AG04449 (cell line): ENCODE measurements at places on chromosomes 3 and 15.

- no peak for DNase-seq
Observed at GRCh38 chr15:88995449-88995848, 82.3 kb upstream of the MFGE8 start.

- DNase-seq, result no peak
Observed at GRCh38 chr3:23175341-23176083, 27.6 kb upstream of the UBE2E2 start.

DNA sequence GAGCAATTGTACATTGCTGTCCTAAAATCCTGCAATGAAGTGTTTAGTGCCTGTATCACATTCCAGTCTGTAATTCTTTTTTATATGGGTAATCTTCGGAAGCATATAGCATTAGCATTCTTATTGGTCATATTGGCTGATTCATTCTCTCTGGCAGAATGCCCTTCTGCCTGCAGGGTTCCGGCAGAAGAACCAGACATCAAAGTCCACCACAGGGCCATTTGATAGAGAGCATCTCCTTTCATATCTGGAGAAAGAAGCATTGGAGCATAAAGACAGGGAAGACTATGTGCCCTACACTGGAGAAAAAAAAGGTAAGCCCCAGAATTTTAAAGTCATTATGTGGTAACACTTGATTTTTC, 39.6 kb downstream of the TMOD3 start:
- DNase-seq, result peak; percentile 63

DNA sequence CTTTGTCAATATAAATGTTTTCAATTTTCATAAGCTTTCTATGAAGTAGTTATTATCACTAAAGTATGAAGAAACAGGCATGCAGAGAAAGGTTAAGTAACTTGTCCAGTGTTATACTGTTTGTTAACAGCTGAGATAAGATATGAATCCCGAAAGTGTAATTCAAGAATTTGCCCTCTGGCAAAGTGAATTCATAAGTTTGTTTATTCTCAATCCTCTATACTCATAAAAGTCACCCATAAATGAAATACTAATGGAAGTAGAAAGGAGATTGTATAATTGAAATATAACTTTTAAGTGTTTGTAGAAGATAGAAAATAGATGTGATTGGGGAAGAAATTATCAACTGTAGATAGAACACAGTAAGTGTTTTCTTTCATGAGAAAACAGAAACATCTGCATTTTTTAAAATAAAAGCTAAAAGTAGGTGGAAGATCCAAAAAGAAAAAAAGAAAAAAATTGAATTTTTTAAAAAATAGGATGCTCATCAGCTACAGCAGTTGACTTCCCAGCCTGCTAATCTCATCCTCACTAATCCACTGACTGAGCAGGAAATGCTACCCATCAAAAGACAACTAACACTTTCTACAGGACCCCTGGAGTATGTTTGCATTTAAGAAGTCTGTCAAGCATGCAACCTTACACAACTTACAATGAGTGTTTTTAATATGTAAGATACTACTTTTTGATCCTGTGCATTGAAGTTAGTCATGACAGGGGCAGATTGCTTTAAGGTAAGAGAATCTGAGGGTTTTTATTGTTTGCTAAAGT, 878.1 kb downstream of the SI start:
- DNase-seq, result no peak

DNA sequence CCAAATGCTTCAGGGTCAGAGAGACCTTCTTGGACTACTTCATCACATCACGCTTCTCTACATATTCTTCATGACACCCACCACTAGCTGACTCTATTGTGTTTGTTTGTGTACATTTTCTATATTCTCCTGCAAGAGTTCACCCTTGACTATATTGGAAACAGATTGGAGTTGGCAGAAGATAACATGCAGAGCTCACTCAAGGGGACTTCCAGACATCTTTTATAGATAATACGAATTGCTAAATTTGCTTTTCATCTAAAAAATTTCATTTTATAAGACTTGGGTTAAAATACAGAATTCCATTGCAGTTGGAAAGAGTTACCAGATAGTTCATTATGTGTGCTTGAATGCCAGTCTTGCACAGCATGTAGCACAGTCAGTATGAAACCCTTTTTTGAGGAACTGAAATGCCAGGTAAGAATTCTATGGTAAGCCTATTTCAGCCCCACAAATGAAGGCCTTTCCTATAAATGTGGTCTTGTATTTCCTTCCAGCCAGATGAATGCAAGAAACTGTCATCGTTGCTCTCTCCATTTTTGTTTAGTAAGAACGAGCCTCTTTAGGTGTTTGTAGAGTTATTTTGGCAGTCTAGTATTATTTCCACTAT, 177.6 kb downstream of the GHSR start:
- no peak for DNase-seq

DNA sequence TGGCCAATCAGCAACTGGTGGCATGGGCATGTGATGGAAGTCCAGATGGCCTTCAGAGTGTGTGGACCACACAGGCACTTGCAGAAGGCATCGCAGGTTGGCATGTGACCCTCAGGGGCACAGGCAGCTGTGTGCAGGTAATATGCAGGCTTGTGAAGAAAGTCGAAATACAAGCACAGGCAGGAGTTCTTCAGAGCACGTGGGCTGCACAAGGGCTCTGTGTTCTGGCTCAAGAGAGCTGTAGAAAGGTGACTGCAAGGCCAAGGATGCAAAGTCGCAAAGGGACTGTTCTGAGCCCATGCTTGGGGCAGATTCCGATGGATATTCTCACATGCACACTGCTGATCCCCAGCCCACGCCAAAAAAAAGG, 8.3 kb downstream of the LRRC2 start:
- DNase-seq, result no peak

- DNase-seq, result peak; percentile 93
Observed at GRCh38 chr15:89101302-89102193, 13.3 kb downstream of the ABHD2 start.

DNA sequence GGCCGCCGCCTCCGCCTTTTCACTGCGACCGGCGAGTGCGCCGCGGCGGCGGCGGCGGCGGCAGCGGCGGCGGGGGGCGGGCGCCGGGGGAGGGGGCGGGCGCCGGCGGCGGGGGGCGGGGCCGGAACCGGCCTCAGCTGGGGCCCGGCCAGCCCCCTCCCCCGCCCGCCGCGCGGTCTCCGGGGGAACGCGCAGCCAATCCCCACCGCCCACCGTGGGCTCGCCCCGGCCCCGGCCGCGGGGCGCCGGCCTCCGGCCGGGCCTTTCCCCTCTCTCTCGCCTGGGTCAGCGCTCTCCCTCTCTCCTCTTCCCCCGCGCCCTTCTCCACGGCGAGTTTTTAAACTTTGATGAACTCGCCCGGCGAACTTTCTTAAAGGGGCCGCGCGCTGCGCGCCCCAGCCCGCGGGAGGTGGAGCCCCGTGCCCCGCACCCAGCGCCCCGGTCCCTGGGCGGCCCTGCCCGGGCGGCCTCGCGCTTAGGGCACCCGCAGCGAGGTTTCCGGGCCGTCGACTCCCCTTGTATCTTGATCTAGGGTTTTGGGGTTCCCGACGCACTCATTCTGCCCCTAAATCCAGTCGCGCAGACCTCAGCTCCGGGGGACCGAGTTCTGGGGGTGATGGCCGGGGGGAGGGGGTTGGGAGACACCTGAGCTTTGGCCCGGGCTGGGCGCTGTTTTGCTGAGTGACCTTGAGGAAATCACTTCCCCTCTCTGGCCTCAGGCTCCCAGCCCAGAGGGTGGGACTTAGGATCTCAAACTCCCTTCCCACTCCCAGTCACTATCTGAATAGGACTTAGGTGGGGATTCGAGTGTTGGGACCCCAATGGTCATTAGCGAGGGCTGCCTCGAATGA, at the start of gene RBPMS2:
RBPMS2 (minus strand) TSS at position 39 of the 851 bp plus-strand sequence. CDS start 270 bp downstream, outside the sequence.
- no peak for DNase-seq

DNA sequence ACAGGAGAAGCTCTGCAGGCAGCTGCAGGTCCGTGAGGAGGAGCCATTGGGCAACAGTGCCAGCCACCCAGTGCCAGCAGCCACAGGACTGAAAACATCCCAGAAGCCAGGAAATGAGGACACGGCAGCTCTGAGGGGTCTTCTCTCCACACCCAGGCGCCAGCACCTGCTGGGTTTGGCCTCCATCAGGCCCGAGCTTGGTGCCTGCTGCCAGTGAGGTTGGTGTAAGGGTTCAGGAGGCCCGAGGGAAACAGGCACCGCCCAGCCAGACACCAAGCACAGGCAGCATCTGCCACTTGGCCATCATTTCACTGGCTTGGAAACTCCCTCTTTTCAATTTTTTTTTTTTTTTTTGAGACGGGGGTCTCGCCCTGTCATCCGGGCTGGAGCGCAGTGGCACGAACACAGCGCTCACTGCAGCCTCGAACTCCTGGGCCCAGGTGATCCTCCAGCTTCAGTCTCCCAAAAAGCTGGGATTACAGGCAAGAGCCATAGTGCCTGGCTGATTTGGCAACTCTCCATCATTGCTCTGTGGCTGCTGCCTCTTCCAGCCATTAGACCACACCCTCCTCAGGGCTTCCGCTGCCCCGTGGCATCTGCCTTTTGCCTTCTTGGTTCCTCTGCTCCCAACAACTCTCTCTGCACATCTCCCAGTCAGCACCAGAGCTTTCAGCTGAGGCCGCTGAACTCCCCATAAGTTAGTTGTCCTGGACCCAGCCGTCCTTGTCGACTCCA, 1.5 kb upstream of the ITIH3 start:
- DNase-seq, result no peak
